ENCODE measurements at places on chromosomes 7 and 10. TPM values are rescaled to one million over a fixed set of nuclear protein-coding genes. Genes with fewer than 3 reads are reported as not detected.

GRCh38 chr10:58511765-58512490, 744 bp upstream of the BICC1 start:
- peak; percentile 54 for DNase-seq

DNA sequence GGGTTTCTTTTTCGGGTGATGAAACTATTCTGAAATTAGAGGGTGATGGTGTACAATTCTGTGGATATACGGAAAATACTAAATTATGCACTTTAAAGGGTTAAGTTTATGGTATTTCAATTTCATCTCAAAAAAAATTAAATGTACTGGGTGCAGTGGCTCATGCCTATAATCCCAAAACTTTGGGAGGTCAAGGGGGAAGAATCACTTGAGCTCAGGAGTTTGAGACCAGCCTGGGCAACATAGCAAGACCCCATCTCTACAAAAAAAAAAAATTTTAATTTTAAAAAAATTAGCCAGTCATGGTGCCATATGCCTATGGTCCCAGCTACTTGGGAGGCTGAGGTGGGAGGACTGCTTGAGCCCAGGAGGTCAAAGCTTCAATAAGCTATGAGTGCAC, 57.0 kb downstream of the SMURF1 start:
- DNase-seq: no peak

- no peak for DNase-seq
These were observed 25.0 kb upstream of the WDR11 start for GRCh38 chr10:120825878-120826769.

Gene RBP4
- total RNA-seq: 29.7 TPM

Gene SEMA4G
- total RNA-seq: 15.1 TPM

Gene AZGP1
- total RNA-seq: 238 TPM

Gene HHEX
- total RNA-seq: 18.1 TPM

Gene IQUB
- total RNA-seq: 0.55 TPM

Gene DMBT1
- 2.0 TPM for total RNA-seq
